ENCODE measurements at places on chromosomes 7 and 10.

- no peak for DNase-seq
These were observed 36.6 kb downstream of the PRKCQ start for GRCh38 chr10:6543431-6544005.

- no peak for DNase-seq
These were observed 24.1 kb upstream of the SLK start for GRCh38 chr10:103942866-103943265.

- no peak for DNase-seq
These were observed 18.2 kb upstream of the ENO4 start for GRCh38 chr10:116831086-116831485.

- DNase-seq: no peak
These were observed 856.4 kb downstream of the LRMDA start for GRCh38 chr10:76287856-76288255.

DNA sequence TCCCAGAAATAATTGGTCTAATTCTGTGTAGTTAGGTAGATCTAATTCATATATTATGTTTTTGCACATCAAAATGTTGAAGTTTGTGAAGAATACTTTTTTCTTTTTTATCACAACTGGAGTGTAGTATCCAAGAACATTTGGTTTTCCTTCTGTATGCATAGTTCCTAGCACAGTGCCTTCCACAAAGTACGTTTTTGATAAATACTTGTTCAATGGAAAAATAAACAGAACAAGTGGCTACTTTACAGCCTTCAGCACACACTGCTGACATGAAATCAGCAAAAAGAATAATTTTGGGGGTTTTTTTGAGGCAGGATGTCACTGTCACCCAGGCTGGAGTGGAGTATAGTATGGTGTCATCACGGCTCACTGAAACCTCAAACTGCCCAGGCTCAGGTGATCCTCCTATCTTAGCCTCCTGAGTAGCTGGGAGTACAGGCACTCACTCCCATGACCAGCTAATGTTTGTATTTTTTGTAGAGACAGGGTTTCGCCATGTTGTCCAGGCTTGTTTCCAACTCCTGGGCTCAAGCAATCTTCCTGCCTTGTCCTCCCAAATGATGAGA, 27.9 kb downstream of the TARP start:
- DNase-seq: no peak

- no peak for DNase-seq
These were observed 14.4 kb upstream of the SRRM3 start for GRCh38 chr7:76187272-76187671.

- DNase-seq: no peak
These were observed 22.5 kb downstream of the EPHB4 start for GRCh38 chr7:100804681-100805431.

- DNase-seq: no peak
These were observed 226.4 kb downstream of the BUB3 start for GRCh38 chr10:123380491-123381085.

DNA sequence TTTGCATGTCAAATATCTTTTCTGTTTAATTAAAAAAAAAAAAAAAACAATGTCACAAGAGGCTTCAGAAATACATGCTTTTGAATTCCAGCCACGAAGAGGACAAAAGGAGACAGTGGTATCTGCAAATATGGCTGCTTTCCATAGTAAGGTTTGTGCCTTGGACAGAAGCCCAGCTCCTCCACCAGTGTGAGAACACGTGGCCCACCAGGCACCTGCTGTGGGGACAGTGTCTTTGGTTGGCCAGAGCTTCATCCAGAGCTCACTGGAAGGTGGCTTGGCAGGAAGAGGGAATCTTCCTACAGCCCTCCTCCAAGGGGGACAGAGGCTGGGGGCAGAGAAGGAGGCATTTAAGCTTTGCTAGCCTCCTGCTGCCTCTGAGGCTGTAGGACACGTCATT, 144.6 kb downstream of the GLCCI1 start:
- no peak for DNase-seq

DNA sequence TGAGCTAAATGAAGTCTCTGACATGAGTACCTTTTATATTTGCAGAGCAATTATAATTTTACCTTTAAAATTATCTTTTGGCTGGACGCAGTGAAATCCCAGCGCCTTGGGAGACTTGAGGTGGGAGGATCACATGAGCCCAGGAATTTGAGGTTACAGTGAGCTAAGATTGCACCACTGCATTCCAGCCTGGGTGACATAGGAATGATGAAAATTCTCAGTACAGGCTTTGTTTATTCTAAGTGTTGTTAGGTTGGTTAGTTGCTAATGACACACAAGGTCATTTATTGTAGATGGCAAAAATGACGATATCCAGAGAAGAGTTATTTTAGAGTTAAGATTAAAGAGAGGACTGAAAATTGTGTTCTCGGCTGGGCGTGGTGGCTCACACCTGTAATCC, 87.6 kb downstream of the XRCC2 start:
- DNase-seq: no peak

DNA sequence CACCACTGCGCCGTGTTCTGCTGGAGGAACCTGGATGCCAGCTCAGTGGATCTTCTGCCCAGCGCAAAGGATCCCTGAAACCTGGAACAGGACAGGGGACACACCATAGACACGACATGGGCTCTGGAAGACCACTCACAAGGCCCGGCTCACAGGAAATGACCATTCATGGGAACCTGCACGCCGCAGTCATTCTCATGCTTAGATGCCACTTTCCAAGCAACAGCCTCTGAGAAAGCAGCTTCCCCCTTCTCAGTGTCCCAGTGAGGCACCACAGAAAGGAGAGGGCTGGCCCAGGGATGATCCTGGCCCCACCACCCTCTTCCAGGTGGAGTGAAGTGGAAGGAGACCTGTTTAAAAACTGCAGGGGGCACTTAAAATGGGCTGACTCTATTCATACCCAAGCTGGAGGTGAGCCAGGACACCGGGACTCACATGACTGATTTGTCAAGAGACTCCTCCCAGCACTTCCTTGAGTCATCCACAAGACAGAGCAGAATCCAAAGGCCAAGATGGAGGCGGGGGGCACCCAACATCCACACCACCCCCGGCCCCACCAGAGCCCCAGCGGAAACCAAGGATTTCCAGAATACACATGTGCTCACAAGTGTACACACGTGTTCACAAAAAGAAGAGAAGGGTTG, 11.2 kb downstream of the CTBP2 start:
- DNase-seq: no peak

GRCh38 chr10:89301232-89301631, 614 bp upstream of the IFIT2 start:
- no peak for DNase-seq

GRCh38 chr7:137804836-137805235, 41.9 kb downstream of the DGKI start:
- no peak for DNase-seq

DNA sequence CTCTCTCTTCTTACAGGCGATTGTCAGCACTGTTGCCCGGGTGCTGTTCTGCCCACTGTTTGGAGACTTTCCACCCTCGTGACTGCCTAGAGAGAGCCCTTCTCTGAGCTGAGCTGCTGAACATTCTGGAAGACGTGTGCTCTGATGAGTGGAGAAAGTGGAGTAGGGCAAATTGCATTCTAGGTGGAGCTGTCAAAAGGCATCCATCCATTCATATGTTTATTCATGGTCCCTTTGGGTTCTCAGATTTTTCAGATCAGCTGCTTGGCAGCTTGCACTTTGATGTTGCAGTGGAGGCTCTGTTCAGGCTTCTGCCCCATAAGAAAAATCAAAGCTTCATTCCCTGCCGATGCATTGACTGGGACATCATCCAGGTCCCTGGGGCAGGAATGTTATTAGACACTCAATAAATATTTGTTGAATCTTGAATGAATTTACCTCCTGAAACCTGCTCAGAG, 120.7 kb upstream of the EEPD1 start:
- no peak for DNase-seq

- DNase-seq: no peak
These were observed 186.5 kb upstream of the GPR26 start for GRCh38 chr10:123479640-123480039.

- peak; percentile 58 for DNase-seq
These were observed 14.3 kb downstream of the ZNF282 start for GRCh38 chr7:149209518-149210269.

- no peak for DNase-seq
These were observed 245.5 kb downstream of the SKAP2 start for GRCh38 chr7:26618898-26619297.

GRCh38 chr10:45550903-45551786, 121.4 kb downstream of the ZFAND4 start:
- DNase-seq: no peak

DNA sequence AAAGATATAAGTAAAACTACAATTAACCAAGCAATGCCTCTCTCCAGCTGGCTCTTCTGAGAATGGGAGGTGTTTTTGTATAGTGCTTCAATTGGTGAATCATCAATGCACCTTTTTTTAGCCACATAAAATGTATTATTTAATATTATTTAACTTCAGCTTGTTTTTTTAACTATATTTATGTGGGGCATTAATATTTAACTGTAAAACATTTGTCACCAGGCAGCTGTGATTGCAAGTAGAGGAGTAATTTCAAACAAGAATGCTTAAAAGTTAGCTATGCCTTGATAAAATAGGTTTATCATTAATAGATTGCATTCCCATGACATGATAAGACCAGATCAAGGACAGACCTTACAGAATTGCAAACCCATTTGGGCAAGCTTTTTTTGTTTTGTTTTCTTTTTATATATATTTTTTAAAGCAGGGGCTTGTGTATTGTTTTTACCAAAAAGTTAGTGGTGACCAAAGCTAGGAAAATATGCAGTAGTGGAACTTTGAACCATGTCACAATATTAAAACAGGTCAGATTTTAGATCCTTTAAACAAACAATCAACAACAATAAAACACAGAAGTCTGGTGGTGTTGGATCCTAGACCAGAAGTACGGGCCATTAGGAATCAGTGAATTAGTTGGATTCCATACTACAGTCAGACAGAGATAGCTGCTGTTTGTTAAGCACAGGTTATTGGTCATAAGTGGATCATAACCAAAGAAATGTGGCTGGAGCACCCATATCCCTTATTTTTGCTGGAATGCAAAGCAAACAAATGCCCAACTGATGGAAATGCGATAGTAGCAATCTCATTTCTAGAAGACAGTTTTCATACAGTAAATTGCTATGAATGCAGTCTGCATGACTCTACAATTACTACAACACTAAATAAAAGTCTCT, 2.9 kb downstream of the CAV2 start:
- no peak for DNase-seq

- no peak for DNase-seq
These were observed 55.8 kb upstream of the CDCA7L start for GRCh38 chr7:22001345-22002004.

- no peak for DNase-seq
These were observed 5.8 kb downstream of the BHLHA15 start for GRCh38 chr7:98216941-98217622.

DNA sequence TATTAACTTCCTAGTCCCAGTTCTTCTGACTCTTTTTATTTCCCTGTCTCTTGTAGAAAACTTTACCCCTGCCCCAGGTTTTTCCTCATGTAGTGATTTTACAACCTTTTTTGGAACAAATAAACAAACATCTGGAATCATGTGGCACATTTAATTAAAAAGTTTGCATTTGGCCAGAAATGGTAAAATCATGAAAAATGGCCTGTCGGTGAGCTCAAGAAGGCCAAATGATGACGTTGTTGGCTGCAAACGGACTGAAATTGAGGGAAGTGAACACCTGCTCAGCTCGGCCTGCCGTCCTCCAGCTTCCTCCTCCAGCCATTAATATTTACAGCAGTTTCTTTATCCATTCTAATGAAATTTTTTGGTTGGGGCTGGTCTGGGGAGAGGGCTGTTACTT, 902.8 kb downstream of the LRMDA start:
- no peak for DNase-seq

GRCh38 chr7:87119581-87119980, 32.7 kb upstream of the DMTF1 start:
- no peak for DNase-seq

DNA sequence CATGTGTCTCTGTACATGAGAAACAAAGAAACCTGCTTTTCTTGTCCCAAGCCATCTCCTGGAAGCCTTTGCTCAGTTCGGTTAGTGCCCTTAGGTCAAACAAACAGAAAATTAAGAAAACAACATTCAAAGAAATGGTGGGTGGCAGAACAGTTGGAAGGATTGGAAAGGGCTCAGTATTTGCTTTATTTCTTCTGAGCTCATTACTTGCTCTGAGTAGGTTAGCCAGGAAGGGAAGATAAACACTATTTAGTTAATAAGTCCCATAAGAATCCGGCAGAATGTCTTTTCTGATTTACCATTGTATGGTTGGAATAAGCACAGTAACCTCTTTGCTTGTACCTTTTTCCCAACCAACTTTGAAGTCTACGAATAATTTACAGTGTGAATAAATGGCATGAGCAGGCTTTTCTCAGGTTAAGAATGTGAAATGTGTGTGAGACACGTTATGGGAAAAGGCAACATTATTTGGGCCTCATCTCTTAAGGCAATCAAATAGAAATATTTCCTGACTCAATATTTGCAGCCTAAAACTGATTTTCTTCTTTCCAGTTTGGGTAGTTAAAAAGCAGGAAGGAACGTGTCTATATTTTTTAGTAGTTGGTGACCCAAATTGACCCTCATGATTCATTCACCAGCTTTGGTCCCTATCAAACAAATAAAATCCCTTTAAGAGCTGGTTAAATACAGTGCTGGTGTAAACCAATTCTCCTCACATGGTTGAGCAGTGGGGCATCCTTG, 158.5 kb downstream of the DKK1 start:
- DNase-seq: no peak

GRCh38 chr7:83701736-83702135, 52.8 kb upstream of the SEMA3E start:
- DNase-seq: no peak

GRCh38 chr10:22345301-22346095, at the start of gene SPAG6:
Gene SPAG6 (plus strand): TSS chr10:22345496. CDS start chr10:22345612, 116 bp downstream.
- DNase-seq: no peak

DNA sequence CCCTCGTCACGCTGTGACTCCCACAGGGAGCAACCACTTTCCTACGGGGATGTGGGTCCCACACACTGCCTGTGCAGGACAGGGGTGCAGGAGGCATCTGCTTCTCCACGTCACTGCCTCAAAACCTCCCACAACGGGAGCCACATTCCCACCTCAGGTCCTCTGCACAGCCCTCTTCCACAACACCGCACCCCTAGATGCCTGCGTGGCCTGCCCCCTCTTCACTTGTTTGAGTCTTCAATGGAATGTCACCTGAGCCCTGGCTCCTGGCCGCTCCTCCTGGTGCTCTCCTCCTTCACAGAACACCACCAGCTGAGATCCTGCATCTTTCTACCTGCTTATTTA, 73.6 kb downstream of the MAD1L1 start:
- no peak for DNase-seq

- DNase-seq: no peak
These were observed 33.3 kb upstream of the KDM7A start for GRCh38 chr7:140209866-140210609.

DNA sequence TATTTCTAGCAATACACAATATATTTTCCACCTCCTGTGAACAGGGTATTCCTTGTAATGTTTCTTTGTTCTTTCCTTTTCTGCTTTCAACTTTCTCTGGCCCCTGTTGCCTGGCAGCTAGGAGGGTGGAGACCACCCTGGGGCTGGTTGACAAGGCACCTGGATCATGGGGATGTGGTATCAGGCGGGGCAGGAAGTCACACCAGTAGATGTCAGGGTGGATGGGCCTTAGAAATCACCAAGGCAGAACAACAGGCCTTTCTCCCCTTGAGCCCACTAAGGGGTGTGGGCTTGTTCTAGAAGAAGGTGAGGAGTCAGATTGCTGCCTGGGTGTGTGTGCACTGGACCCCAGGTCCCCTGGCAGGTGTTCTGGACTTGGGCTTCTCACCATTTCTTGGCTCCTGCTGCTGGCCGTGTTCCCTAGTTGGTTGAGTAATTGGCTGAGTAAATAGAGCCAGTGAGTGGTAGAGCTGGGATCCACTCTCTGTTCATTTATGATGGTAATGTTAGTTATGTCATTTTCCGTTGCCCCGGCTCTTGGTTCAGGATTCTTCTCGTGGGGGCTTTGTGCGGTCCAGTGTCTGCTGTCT, 24.9 kb downstream of the ZNF783 start:
- no peak for DNase-seq
